ENCODE measurements at places on chromosomes 6 and 20. TPM values are rescaled to one million over a fixed set of nuclear protein-coding genes. Genes with fewer than 3 reads are reported as not detected.

Gene ZBTB46
- 13.1 TPM for total RNA-seq

Gene CCDC170
- 0.47 TPM for total RNA-seq

Gene SIM1
- not detected for total RNA-seq

Gene C20orf144
- not detected for total RNA-seq

Gene ADTRP
- not detected for total RNA-seq

Gene HLA-DQA1
- 4.9 TPM for total RNA-seq

Gene DEFB124
- not detected for total RNA-seq

Gene FLRT3
- 1.0 TPM for total RNA-seq

Gene OXT
- total RNA-seq, result not detected

Gene EEF1E1
- 11.0 TPM for total RNA-seq

DNA sequence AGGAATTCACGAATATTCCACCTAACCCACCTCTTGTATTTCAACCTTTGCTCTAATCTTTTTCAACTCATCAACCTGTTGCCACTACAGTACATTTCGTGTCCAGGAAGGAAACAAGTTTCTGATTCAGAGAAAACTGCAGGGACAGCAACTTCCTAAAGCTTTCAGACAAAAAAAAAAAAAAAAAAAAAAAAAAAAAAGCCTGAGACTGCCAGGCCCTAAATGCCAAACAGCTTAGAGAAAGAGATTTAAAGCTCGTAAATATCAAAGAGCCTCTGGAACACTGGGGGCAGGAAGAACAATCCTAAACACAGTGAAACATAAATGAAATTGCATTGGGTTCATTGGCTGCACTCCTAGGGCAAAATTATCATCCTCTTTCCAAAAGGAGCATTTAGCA, 411.2 kb upstream of the SPTLC3 start:
- DNase-seq, result no peak

GRCh38 chr6:41425511-41425910, 90.1 kb downstream of the NCR2 start:
- DNase-seq, result no peak

DNA sequence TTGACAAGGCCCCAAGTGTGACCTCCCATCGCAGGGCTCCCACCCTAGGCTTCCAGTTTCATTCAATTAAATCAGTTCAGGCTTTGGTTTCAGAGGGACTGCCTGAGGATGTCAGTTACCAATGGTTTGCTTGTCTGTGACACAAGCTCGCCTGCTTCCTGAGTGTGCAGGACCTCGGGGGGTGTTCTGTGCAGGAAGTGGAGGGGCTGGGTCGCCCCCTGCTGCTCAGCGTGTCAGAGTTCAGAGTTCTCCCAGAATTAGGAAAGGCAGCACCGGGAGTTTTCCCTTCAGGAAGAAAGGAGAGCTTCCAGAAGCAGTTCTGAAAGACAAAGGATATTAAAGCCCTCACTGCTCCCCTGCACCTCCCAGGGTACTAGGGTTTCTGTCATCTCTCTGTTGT, 50.8 kb upstream of the TGM3 start:
- no peak for DNase-seq

DNA sequence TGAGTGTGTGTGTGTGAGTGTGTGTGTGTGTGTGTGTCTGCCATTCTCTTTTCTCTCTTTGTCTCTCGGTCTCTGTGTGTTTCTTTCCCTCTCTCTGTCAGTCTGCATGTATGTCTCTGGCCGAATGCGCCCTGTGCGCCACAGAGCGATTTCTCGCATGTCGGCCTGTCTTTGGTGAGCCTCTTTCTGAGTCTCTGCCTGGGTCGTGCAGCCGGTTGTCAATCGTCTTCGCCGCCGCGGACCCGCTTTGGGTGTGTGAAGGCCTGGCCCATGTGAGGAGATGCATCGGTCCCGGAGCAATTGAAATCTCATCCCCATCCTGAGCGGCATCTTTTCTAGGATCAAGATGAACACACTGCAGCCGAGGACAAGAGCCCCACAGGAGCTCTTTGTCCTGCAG, 1567.2 kb upstream of the DEFB115 start:
- peak; percentile 24 for DNase-seq

DNA sequence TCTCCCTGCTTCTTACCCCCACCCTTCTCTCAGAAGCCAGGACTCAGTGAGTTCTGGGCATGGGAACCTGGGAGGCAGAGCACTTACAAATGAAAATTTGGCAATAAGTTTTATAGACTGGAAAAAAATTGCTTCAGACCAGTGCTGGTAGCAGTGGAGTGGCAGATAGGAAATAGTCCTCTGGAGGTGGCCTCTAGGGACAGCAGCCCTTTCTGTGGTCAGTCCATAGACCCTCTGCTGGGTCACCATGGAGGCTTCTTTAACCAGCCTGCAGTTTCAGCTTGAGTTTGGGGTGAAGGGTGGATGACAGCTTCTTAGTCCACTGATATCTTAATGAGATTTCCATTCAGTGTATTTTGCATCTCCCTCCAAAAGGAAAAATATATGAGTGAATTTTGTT, 179.1 kb downstream of the ARID1B start:
- no peak for DNase-seq

- no peak for DNase-seq
Observed at GRCh38 chr6:74735304-74735703, 470.5 kb downstream of the COL12A1 start.

DNA sequence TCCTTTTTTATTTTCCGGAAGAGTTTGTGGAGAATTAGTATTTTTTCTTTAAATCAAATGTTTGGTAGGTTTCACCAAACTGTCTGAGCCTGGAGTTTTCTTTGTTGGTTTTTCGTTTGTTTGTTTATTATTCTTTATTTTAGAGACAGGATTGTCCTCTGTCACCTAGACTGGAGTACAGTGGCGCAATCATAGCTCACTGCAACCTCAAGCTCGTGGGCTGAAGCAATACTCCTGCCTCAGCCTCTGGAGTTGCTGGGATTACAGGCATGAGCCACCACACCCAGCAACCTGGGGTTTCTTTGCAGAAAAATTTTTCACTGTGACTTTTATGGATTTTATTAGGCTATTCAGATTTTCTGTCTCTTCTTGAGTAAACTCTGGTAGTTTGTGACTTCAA, 120.2 kb upstream of the LOC128125822 start:
- DNase-seq, result no peak

- DNase-seq, result peak; percentile 75
Observed at GRCh38 chr6:158752613-158753012, 66.6 kb downstream of the EZR start.

DNA sequence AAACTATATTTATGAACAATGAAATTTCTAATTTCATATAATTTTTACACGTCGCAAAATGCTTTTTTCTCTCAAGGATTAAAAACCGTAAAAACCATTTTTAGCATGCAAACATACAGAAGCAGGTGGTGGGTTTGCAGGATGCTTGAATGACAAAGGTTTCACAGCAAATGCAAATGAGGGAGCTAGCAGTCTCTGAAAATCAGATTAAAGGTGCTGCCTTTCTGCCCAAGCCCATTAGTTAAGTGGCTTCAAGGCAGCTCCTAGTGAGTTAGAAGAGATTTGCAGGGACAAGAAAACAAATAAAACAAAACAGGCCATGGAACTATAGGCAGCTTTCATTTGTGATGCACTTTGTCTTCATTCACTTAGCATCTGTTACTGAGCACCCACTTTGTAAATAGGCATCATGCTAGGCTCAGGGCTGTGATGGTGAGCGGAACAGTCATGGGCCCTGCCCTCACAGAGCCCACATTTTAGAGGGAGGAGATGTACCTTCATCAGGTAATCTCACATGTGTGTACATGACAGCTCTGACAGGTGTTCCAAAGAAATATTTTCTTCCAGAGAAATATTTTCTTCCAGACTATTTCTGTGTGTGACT, 29.5 kb downstream of the NAPB start:
- no peak for DNase-seq

DNA sequence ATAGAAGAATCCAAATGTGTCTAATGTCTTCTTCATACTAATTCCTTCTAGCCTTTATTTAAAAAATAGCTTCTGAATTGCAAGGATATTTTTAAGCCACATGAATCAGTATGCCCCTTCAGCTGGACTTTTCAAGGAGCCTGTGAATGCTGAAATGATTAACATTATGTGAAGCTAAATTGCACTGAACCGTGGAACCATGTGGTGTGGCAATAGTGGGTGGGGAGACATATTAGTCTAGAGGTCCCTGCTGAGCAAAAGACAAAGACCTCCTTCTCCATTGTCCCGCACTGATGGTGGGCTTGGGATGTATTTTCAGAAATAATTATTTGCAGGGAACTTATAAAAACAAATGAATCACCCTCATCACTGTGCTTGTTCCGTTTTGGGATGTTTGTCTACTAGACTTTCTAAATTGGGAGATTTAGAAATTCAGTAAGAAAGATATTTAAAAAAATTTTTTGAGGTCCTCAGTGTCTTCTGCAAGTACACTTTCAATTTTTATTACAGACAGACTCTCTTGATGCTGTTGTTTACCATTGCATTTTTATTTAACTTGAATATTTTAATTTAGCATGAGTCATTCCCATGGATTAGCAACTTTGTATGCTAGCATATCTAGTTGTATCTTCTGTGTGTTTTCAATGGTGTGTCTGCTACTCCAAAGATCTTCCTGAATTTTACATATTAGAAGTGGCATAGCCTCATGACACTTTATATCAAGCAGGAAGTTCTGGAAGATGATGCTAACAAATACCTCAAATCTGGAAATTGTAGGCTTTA, 238.1 kb downstream of the LAMA2 start:
- no peak for DNase-seq

DNA sequence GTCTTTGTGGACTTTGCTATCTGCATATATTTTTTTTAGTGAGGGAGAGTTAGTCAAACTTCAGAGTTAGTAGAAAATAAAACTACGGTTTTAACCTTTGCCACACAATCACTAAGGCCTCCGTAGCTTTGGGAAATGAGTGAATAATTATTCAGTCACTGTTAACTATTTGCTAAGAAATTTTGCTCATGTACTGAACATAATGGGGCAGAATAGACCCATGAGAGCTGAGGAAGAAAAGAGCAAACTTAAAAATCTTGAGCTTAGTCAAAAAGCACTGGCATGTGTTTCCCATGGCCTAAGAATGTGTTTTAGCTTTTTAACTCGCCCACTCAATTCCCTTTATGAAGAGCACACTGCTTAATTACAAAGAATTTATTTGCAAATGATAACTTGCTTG, 60.4 kb upstream of the SUPT3H start:
- no peak for DNase-seq

DNA sequence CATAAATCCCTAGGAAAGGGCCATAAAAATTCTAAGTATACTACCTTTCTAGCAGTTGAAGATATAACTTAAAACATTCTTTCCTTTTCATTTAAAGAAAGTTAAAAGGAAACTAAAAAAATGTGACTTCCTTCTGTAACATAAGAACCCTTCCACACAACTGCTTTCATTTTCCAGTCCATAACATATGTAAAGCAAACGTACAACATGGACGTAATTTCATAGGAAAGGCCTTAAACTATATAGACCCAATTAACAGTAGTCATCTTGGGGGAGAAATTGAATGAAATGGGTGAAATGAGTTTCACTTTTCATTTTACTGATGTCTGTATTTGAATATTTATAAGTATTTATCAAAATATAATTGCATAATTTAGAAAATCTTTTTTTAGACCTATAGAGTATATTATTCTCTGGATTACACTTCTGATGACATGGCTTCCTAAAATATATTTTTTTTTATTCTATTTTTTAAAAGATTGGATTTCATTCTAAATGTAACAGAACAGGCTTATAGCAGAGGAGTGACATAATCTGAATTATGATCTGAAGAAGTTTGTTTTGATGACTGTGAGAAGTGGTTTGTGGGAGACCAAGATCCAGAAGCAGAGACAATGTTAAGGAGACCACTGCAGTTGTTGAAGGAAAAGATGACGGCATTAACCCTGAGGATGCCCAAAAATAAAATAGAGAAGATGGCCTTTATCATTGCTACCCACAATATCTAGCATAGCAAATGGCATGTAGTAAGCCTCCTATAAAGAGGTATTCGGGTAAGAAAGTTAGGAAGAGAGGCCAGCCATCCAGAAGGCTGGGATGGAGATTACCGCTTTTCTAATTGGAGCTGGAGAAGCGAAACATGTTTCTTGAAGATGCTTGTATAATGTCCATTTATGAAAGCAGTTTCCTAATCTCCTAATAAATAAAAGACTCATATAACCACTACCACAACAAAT, 260.4 kb downstream of the PTPRK start:
- DNase-seq, result no peak

DNA sequence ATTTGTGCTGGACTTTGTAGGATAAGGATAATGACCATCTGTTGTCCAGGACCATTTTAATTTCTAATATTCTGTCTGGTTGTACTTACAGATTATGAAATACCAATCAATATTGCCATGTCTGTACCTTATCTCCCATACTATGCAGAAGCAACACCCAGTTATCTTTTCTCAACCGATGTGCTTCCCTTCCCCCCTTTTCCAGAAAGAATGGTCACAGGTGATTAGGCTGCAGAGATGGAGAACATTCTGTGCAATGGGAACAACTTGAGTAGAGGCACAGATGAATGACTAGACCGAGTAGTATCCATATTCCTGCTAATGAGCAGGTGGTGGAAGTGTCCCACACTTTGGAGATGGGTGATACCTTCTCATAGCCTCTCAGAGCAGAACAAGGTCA, 10.5 kb downstream of the RALY start:
- no peak for DNase-seq

- no peak for DNase-seq
Observed at GRCh38 chr6:118495485-118496280, 52.4 kb upstream of the PLN start.

- no peak for DNase-seq
Observed at GRCh38 chr6:155050311-155050710, 55.2 kb downstream of the TIAM2 start.

- no peak for DNase-seq
Observed at GRCh38 chr20:32501709-32502108, 83.4 kb downstream of the NOL4L start.

GRCh38 chr6:24147511-24148153, 21.6 kb downstream of the NRSN1 start:
- DNase-seq, result no peak
